ENCODE measurements at places on chromosomes 1 and 21. TPM values are rescaled to one million over a fixed set of nuclear protein-coding genes. Genes with fewer than 3 reads are reported as not detected.

Gene KCNE1
- 0.28 TPM for polyA plus RNA-seq

Gene FMO2
- 1.1 TPM for polyA plus RNA-seq

Gene PBX1
- polyA plus RNA-seq: 55.4 TPM

DNA sequence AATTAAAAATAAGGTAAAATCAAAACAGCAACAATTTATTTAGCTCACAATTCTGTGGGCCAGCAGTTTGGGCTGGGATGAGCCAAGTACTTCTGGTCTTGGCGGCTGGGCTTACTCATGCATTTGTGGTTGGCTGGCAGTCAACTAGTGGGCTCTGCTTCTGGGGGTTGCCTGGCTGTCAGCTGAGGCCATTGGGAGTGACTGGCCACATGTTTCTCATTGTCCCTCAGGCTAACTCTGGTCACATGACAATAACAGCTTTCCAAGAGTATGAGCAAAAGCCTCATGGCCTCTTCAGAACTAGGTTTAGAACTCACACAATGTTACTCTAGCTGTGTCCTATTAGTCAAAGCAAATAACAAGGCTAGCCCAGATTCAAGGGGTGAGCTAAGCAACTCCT, 15.6 kb upstream of the CHIA start:
- DNase-seq: peak; percentile 4

- no peak for DNase-seq
Observed at GRCh38 chr21:34859976-34860653, 189.0 kb downstream of the RUNX1 start.

- no peak for DNase-seq
Observed at GRCh38 chr1:54323324-54323739, 82.9 kb downstream of the SSBP3 start.

DNA sequence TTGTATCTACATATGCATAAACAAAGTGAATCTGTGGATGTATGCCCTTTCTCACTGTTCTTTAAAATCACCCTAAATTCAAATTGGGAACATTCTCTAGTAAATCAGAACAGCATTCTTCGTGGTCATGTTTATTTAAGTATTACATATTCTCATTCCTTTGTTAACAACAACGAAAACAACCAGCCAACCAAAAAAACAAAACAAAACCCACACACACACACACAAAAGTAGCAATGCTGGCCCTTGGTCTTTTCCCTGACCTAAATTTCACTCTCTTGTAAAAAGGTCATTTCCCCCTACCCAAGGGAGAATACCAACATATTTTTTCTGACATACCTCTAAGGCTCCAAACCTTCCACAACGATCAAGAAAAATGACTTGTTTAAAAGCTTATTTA, 102.6 kb downstream of the NRIP1 start:
- DNase-seq: no peak
